ENCODE measurements at places on chromosomes 16 and 17.
A peak's percentile ranks its signal among the peaks of the same experiment; 100 is the strongest.

DNA sequence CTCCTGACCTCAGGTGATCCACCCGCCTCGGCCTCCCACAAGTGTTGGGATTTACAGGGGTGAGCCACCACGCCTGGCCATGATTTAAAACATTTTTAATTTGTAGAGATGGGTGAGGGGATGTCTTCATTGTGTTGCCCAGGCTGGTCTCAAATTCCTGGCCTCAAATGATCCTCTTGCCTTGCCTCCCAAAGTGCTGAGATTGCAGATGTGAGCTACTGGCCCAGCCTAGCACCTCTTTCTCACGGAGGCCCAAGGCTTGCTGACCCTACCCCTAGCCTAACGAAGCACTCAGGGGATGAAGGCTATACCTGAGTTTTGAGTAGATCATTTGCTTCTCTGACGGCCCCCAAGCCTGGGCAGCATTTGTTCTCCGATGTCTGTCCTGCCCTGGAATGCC lies 26.6 kb downstream of the UNK start:
- no peak for DNase-seq

DNA sequence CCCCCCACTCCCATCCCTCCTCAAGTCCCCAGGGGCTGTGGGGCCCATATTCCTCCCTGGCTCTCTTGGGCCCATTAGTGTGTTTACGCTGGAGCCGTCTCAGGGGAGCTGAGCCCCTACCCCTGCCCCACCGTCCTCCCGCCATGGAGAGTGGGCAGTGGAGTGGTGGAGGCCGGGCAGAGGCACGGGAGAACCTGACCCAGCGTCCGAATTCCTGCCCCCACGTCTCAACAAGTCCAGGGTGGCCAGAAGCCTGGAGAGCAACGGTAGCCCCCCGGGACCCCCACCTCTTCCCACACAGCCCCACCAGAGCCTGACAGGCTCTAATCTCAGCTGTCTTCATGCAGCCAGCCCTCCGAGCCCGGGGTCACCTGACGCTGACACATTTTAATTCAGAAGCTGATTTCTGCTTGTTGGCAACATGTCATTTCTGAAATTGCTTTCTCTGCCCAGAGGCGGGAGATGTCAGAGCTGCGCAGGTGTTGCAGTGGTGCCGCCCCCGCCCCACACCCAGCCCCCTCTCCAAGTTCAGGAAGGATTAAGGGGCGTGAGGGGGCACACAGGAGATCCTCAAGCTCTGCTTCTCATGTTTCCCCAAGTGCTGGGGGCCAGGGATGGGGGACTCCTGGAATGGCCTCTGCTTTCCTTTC lies 32.6 kb downstream of the WNT9B start:
- DNase-seq = no peak

DNA sequence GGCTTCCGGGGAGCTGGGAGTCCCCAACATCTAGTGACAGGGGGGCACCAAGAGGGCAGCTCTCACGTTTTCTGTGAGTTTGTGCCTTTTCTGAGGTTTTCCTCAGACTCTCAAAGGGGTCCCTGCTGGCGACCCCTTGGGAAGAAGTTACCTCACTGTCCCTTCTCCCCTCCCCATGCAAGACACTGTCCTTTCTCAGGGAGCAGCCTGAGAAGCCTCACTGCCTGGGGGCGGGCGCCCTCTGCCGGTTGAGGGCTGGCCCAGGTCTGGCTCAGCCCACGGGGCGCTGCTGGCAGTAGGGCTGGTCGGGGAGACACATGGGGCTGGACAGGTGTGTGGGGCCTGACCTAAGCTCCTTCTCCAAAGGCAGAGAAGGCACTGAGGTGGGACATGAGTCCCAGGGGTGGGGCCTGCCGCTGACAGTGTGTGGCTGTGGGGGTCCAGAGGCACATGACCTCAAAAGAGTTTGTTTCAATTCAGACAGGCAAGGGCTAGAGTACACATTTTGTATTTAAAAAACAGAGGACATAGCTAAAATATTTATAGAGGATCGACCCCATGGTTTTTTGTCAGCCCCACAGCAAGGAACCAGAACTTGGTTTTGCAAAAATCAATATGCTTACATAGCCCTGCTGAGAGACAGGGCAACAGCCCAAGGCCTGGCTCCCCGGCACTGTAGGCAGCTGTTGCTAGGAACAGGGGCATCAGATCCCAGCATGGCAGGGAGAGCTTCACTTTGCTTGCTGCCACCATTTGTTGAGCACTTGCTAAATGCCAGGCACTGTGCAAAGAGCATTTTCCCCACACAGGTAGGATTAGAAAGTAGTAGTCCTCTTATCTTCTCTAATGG lies 18.5 kb upstream of the ALDH3A1 start:
- DNase-seq = peak; percentile 89

GRCh38 chr17:52451294-52451861 lies 292.9 kb upstream of the CA10 start:
- DNase-seq = no peak

GRCh38 chr17:12588531-12588930 lies 77.2 kb upstream of the MYOCD start:
- no peak for DNase-seq

- no peak for DNase-seq
These were observed 12.2 kb upstream of the MMD start for GRCh38 chr17:55433629-55434422.

DNA sequence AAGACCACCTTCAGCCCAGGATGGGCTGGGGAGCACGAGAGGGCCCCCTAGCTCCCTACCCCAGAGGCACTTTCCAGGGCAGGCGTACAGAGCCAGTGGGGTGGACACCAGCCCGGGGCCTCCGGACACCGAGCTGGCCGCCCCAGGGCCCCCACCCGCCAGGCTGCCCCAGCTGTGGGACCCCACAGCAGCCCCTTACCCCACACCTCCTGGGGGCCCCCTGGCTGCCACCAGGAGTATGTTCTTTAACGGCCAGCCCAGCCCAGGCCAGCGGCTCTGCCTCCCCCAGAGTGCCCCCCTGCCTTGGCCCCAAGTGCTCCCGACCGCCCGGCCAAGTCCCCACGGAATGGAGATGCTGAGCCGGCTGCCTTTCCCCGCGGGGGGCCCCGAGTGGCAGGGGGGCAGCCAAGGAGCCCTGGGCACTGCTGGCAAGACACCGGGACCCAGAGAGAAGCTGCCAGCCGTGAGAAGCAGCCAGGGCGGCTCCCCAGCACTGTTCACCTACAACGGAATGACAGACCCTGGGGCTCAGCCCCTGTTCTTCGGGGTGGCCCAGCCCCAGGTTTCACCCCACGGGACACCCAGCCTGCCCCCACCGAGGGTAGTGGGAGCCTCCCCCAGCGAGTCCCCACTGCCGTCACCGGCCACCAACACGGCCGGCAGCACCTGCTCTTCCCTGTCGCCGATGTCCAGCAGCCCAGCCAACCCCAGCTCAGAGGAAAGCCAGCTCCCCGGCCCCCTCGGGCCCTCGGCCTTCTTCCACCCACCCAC lies 24.3 kb upstream of the ZFPM1 start:
- DNase-seq = no peak
